ENCODE measurements at places on chromosomes 3 and 15.

- no peak for DNase-seq
Measured at GRCh38 chr15:35911052-35911777, 365.2 kb upstream of the DPH6 start.

DNA sequence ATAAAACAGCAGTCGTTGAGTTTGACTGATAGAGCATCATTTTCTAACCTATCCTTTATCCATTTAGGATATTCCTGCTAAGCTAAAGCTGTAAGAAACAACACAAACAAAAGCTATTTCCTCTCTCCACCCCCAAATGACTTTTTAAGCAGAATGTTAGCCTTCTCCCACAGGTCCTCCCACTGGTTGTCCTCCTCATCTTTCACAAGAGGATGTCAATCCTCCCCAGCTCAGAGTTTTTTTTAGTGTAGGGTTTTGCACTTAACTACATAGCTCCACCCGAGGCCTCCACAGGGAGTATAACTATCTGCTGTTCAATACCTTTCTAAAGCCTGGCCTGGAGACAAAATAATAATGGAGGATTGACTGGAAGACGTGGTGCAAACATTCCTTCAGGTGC is 7.8 kb downstream of the SETMAR start:
- no peak for DNase-seq

GRCh38 chr3:21599890-21600289 is 151.1 kb downstream of the ZNF385D start:
- no peak for DNase-seq

DNA sequence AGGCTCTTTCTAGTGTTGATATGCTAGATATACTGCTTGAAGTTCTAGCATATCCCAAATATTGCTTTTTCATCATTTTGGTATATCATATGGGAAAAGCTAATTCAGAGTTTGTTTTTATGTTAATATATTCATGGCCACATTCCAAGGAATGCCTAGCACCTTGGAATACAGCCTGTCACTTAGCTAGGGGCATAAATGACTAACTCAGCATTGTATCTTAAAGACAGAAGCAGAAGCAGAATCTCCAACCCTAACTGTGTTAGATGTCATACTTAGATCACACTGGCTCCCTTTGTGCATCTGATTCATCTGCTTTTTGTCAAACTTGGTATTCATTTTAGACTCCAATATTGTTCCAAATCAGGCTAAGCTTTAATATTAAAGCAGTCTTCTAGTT is 130.8 kb upstream of the TSPAN3 start:
- no peak for DNase-seq

DNA sequence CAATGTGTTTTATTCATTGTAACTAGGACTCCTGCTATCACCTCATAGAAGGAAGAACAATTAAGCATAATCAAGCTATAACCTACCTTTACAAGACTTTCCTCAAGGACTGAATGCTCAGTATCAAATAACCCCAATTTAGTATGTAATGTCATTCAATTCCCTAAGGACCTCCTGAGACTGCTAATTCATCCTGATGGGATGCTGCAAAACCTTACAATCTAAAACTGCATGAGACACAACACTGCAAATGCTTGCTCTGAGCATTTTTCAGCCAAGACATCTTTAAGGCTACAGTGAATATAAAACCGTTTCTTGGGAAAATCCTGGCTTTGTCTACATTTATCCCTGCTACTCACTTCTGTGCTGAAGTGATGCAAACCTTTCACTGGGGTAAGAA is 69.9 kb downstream of the RYK start:
- DNase-seq: no peak

DNA sequence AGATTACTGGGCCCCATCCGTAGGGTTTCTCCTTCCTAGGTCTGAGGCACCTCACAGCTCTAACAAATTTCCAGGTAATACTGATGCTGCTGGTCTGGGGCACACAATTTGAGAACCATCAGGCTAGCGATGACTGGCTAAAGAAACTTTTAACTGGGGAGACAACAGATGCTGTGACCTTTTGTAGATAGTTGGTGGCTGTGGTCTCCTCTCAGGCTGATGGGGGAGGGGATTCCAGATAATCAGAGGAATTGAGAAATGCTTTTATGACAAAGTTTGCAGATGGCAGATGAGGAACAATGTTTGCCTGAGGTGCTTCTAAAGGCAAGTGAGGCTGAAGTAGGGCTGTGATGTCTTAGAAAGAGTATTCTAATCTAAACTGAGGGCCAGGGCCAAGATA is 13.8 kb upstream of the CCR9 start:
- DNase-seq: no peak

DNA sequence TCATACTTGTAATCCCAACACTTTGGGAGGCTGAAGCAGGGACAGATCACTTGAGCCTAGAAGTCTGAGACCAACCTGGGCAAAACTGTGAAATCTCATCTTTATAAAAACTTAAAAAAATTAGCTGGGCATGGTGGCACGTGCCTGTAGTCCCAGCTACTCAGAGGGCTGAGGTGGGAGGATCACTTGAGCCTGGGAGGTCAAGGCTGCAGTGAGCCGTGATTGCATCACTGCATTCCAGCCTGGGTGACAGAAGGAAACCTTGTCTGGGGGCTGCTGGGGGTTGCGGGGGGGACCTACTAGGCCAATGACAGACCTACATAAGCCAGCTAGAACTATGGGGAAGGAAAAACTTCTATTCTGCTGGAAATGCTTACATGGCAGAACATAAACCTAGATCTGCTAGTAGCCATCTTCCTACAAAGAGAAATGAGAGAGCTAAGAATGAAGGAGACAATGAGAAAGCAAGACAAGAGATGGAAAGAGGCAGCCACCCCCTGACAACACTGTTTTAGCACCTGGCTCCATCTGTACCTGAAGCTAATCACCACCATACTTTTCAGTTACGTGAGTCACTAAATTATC is 23.9 kb downstream of the FOXP1 start:
- DNase-seq: no peak

DNA sequence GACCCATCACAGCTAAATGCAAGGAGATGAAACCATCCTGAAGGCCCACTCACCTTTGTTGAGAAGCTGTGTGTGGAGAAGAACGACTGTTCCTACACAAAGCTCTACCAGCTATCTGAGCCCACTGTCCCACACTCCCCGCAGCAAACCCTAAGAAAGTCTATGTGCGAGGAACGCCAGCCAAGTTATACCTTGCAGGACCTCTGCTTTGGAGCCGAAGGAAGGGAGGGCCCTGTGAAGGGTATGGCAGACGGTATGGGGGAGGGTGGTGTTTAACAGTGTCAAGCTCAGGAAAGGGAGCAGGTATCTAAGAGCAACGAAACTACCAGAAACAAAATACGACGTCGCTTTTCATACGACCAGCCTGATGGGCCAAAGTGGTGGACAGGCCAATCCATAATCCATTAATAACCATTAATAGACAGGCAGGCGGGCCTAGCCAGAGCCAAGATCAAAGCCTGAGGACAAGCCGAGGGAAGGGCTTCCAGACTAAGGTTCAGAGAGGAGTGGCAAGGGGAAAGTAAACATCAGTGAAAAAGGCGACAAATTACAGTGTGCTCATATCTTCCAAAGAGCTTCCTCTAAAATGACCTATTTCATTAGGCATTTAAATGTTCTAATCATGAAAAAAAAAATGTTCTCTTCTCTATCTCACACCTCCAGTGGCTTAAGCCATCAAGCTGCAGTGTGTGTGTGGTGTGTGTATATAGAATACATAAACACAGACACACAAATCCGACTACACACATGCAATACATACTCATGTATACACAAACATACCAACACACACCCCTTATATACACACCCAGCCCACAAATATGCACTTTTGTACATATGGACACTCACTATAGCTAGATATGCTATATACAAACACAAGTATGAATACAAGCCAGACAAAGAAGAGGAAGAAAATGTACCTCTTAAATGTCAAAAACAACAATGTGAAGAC is 43.9 kb downstream of the PTPN23 start:
- DNase-seq: no peak

DNA sequence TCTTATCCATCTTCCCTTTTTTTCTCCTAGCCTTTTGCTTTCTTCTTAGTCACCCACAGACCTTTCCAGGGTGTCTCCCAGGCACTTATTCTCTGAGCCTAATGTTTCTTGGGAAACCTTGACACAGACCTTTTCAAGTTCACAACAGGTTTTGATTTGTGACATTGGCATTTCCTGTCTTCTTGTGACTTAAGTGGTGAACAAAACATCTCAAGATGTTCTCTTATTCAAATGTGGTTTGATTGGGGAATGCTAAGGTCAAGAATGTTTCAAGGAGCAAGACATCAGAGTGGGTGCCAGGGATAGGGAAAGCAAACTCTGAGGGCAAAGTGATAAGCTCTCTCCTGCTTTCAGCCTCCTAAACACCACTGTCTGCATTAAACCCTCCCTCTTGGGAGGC is 68.2 kb upstream of the GSK3B start:
- DNase-seq: no peak

- no peak for DNase-seq
Measured at GRCh38 chr3:123920383-123920782, 36.3 kb upstream of the MYLK start.

All from SW 1271 (cell line).